ENCODE measurements at places on chromosomes 2 and 18.
A peak's percentile ranks its signal among the peaks of the same experiment; 100 is the strongest.

GRCh38 chr2:132589111-132589830 lies 80.7 kb downstream of the LYPD1 start:
- no peak for DNase-seq

DNA sequence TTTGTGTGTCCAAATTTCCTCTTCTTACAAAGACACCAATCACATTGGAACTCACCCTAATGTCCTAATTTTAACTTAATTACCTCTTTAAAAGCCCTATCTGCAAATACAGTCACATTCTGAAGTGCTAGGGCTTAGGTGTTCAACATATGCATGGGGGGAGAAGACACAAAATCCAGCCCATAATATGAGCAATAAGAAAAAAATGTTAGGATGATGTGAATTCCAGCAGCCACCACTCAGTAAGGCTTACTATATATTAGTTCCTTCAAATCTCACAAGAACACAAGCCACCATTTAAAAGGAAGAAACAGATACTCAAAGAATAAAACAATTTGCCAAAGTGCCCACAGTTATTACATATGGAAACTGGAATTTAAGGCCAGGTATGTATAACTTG lies 285.7 kb downstream of the EPHA4 start:
- DNase-seq = peak; percentile 40

DNA sequence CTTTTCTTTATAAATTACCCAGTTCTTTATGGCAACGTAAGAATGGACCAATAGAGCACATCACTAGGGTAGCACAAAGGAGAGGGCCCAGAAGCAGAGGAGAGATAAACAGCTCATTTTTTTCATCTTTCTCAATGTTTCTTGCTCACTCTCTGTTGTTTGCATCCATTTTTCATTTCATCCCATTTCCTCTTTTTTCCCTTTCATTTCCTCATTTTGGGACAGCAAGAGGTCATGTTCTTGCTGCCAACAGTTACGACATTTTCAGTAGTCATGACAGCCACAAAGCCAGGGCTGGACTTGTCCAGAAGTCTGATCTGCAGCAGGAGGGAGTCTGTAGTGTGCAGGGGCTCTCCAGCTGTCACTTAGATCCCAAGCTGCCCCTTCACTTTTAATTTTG lies 52.7 kb upstream of the CYP1B1 start:
- no peak for DNase-seq

DNA sequence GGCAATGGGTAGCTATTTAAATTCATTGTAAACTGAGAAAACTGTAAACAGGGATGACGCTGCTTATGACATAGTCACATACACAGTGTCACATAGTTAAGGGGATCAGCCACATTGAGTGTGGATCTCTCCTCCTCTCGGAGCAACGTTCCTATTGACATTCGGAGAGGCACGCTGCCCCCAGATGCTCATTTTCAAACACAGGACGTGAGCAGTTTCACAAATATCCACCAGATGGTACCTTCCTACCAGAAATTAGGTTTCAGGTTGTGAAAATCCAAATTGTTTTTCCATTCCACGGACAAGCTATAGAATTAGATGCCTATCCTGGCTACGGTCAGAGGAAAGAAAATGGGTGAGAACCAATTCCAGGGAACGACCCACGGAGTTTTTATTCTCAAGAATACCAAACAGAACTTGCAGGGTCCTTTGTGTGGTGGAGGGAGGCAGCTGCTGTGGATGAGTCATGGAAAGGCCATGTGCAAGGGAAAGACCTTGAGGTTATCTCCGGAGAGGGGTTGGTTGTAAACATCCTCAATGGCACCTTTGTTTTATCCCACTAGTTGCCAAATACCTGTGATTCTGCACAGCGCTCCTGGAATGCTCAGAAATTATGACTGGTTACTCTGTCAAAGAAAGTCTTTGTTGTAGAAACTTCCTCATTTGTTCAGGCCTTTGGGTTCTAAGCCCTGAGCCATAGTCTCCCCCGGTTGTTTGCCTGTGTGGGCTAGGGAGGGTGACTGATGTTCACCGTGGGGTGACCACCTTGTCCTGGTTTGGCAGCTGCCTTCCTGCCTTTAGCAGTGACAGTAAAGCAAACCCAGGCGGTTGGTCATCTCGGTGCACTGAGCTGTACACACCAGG lies 88.0 kb downstream of the ACTR3 start:
- no peak for DNase-seq

GRCh38 chr2:43018179-43019024 lies 208.0 kb downstream of the ZFP36L2 start:
- peak; percentile 70 for DNase-seq

GRCh38 chr18:79953971-79954651 lies 2.7 kb upstream of the SLC66A2 start:
- DNase-seq = no peak

- peak; percentile 33 for DNase-seq
Observed at GRCh38 chr2:144890828-144891227, 370.9 kb upstream of the ZEB2 start.

- no peak for DNase-seq
Observed at GRCh38 chr2:62263076-62263715, 67.3 kb downstream of the B3GNT2 start.
